Kidney capillary endothelial cell (primary cell): ENCODE measurements at places on chromosomes 5 and 9.
A peak's percentile ranks its signal among the peaks of the same experiment; 100 is the strongest.

DNA sequence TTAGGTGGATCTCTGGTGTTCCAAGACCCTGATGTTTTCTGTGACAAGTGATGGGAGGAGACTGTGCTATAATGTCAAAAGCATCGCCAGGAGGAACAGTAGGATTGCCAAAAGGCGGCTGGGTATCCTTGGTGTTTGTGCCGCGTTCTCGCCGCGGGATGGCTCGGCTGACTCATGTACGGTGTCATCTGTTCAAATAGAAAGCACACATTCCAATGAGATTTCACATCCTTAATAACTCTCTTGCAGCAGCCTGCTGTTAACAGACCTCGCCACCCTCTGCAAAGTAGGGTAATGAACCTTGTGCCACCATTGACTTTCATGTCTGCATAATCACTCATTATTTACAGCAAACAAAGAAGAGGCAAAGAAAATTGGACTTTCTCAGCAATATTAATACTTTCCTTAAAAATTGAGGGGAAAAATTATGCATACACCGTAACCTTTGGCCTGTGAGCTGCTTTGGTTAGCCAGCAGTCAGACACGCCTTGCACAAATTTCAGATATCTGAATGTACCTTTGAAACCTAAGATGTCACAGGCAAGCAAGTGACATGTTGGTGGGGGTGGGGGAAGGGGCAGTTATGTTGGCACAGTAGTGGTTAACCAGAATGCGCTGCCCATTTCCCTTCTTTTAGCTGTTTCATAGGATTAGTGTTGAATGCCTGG lies 289.4 kb downstream of the EFNA5 start:
- peak; percentile 6 for DNase-seq

GRCh38 chr9:84343111-84343521 lies 2.6 kb upstream of the SLC28A3 start:
- DNase-seq, result no peak

DNA sequence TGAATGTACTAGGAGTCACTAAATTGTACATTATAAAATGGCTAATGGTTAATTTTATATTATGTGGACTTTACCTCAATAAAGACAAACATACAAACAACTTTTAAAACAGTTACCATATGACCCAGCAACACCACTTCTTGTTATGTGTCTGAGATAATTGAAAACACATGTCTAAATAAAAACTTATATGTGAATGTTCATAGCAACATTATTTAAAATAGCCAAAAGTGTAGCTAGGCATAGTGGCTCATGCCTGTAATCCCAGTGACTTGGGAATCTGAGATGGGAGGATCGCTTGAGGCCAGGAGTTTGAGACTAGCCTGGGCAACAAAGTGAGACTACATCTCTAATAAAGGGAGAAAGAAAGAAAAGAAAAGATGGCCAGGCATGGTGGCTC lies 22.9 kb downstream of the SLC35A4 start:
- DNase-seq, result no peak

DNA sequence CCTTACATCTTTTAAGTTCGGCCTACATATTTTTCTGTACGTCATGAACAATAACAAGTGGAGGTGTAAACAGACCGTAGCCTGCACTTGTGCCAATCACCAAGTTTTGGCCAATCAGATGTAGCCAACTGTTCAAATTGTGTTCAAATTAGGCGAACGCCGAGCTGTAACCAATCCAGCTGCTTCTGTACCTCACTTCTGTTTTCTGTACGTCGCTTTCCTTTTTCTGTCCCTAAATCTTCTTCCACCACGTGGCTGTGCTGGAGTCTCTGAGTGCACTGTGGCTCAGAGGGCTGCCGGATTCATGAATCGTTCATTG lies 26.4 kb downstream of the TRIM14 start:
- DNase-seq, result no peak

- DNase-seq, result no peak
Measured at GRCh38 chr5:131217791-131218190, 46.1 kb upstream of the CDC42SE2 start.

- no peak for DNase-seq
Measured at GRCh38 chr9:127598839-127599549, 13.1 kb upstream of the STXBP1 start.

DNA sequence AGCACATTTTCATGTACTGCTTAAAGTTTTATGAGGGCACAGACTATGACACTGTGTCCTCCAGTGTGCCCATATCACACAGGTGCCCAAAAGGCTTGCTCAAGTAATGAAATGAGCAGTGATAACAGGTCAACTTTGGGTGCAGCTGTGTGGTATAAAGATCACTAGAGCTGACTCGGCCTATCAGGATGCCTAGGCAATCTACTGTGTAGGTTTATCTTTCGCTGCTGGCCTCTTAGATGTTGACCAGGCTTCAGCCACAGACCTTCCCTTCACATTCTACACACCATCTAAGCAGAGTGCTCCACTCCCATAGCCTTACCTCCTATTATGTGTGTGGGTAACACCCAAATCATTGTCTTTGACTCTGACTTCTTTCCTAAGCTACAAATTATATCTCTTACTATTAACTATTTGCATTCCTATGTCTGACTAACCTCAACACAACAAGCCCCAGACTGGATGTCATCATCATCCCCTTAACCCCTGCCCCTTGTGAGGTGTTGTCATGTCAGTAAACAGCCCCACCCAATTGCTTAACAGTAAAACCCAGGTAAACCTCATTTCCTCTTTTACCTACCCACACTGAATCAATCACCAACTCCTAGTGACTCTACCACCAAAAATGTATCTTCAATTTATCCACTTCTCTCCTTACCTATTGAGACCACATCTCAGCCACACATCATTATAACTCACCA lies 2.5 kb downstream of the SREK1IP1 start:
- no peak for DNase-seq

DNA sequence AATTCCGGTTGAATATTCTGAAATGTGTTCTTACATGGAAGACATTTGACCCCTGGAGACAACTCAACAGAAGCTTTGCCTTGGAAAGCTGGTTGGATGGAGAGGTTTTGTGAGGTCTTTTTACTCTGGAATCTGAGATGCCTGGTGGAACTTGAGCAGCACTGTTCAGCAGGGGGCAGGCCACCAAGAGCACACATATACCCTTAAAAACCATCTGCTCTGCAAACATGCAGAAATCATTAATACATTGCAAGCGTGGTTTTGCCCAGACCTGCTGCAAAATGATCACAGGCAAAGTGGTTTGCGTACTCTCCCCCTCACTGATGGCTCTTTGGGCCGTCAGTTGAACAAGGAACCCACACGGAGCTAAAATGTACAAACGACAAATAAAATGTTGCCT lies 32.8 kb upstream of the DAP start:
- no peak for DNase-seq
